Heart right ventricle (tissue), 16 donors: ENCODE measurements at places on chromosomes 2 and 18. TPM values are rescaled to one million over a fixed set of nuclear protein-coding genes. Genes with fewer than 3 reads are reported as not detected.

Gene NOL4
- polyA plus RNA-seq, result not detected

Gene RTP5
- 0.15 TPM for polyA plus RNA-seq

Gene CD8B2
- not detected for polyA plus RNA-seq

Gene NLRC4
- polyA plus RNA-seq, result 0.38 TPM

Gene RSAD2
- polyA plus RNA-seq, result 1.6 TPM

Gene TUBA4B
- polyA plus RNA-seq, result not detected

Gene ANKRD36B
- polyA plus RNA-seq, result 0.80 TPM

Gene SLC5A7
- 0.04 TPM for polyA plus RNA-seq

Gene CFAP221
- polyA plus RNA-seq, result 0.14 TPM

- DNase-seq, result no peak
- H3K27ac ChIP-seq, result no peak overlapping the region
- H3K4me1 ChIP-seq, result no peaks in the 10 kb centered on the region
- H3K36me3 ChIP-seq, result no peaks in the 10 kb centered on the region
These were observed 33.7 kb downstream of the G6PC2 start for GRCh38 chr2:168934826-168935225.

GRCh38 chr2:134397146-134397896, 143.4 kb downstream of the MGAT5 start:
- H3K36me3 ChIP-seq, result no peaks in the 10 kb centered on the region
- H3K27me3 ChIP-seq, result no peaks in the 10 kb centered on the region
- DNase-seq, result no peak
- no peak overlapping the region for H3K4me3 ChIP-seq
- H3K27ac ChIP-seq, result no peak overlapping the region

- H3K27ac ChIP-seq, result no peak overlapping the region
- H3K4me3 ChIP-seq, result no peak overlapping the region
- peaks cover 100% of the 10 kb centered on the region for H3K27me3 ChIP-seq
- DNase-seq, result no peak
- H3K36me3 ChIP-seq, result no peaks in the 10 kb centered on the region
These were observed 1.3 kb downstream of the ADCYAP1 start for GRCh38 chr18:905948-906415.

GRCh38 chr2:215668378-215668775, 232.5 kb upstream of the FN1 start:
- no peak for DNase-seq
- H3K4me1 ChIP-seq, result no peaks in the 10 kb centered on the region
- H3K4me3 ChIP-seq, result no peak overlapping the region
- H3K27ac ChIP-seq, result no peak overlapping the region

DNA sequence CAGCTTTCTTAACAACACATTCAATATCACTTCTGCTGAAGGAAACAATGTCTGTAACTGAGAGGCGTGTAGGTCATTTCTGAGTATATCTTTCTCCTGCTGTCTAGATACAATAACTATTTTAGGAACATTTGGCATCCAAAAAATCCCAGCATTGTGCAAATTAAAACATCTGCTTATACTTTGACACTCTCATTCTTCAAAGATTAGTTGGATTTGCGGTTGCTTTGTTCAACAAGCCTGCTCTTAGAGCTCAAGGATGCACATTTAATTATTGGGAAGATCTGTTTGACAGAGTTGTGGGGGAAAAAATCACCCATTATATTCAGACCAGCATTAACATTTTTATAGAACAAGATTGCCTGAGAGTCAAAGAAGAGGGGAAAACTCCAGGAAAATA, 449.5 kb upstream of the HNRNPA3 start:
- no peak overlapping the region for H3K27ac ChIP-seq
- DNase-seq, result no peak
- H3K4me1 ChIP-seq, result no peaks in the 10 kb centered on the region

- peak overlapping the region; percentile 88 for H3K27ac ChIP-seq
- peak; percentile 37 for DNase-seq
- H3K4me1 ChIP-seq, result peaks cover 58% of the 10 kb centered on the region
- no peaks in the 10 kb centered on the region for H3K27me3 ChIP-seq
- H3K4me3 ChIP-seq, result peak overlapping the region; percentile 94
These were observed 502 bp downstream of the MERTK start for GRCh38 chr2:111898703-111899514.

- no peaks in the 10 kb centered on the region for H3K36me3 ChIP-seq
- no peak overlapping the region for H3K27ac ChIP-seq
- H3K4me3 ChIP-seq, result no peak overlapping the region
- DNase-seq, result no peak
- H3K27me3 ChIP-seq, result no peaks in the 10 kb centered on the region
These were observed 36.7 kb upstream of the NPC1 start for GRCh38 chr18:23623040-23623439.

GRCh38 chr2:212730994-212731393, 192.4 kb upstream of the ERBB4 start:
- H3K4me3 ChIP-seq, result no peak overlapping the region
- no peaks in the 10 kb centered on the region for H3K36me3 ChIP-seq
- H3K27ac ChIP-seq, result no peak overlapping the region
- DNase-seq, result no peak

GRCh38 chr2:99970292-99970868, 172.0 kb downstream of the AFF3 start:
- no peak overlapping the region for H3K27ac ChIP-seq
- DNase-seq, result no peak

DNA sequence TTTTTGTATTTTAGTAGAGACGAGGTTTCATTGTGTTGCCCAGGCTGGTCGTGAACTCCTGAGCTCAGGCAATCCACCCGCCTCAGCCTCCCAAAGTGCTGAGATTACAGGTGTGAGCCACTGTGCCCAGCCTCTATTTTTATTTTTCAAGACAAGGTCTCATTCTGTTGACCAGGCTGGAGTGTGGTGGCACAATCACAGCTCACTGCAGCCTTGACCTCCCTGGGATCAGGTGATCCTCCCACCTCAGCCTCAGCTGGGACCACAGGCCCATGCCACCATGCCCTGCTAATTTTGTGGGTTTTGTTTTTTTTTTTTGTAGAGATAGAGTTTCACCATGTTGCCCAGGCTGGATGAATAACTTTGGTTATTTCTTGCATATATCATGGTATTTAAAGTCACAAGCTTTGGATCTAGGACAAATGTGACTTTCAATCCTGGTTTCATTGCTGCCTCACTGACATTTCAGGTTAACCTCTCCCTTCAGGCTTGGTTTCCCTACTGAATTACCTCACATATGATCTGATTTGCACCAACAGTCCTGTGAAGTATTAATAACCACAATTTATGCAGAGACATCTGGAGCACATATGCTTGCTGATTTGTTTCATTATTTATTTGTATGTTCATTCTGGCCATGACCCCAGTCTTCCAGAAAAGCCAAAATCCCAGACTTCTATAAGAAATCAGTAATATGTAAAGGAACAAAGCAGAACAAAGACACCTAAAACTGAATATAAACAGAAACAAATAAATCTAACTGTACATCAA, 17.5 kb upstream of the RAB31 start:
- no peaks in the 10 kb centered on the region for H3K27me3 ChIP-seq
- no peaks in the 10 kb centered on the region for H3K36me3 ChIP-seq
- no peak overlapping the region for H3K4me3 ChIP-seq
- no peak for DNase-seq

DNA sequence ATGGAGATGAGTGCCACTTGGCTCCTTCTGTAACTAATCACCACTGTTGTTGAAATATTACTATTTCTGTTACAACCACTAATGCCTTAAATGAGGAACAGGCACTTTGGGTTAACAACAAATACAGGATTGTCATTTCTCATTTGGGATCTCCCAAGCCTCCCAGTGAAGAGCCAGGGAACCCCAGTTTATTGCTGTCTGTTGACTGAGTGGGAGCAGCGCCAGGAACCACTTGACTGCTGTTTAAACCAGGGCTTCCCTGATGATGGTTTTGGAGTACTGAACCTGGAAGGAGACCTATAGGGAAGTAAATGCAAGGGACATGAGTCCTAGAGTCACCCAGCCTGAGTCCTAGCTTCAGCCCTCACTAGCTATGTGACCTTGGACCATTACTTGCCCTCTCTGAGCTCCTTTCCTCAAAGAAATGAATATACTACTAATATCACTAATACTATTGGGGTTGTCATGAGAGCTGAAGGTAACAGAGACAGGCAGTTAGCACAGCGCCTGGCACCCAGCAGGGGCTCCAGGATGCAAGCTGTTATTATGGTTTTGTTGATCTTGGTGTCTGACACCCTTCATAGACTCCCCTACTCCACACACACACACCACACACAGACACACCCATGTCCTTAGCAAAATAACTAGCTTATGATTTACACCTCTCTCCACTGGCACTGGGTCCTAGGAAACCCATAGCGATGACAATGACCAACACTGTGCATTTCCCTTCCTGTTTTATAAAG, 104.2 kb upstream of the FZD7 start:
- H3K27ac ChIP-seq, result no peak overlapping the region
- no peak for DNase-seq
- H3K4me1 ChIP-seq, result peaks cover 7% of the 10 kb centered on the region

- H3K4me1 ChIP-seq, result no peaks in the 10 kb centered on the region
- no peak for DNase-seq
- no peaks in the 10 kb centered on the region for H3K36me3 ChIP-seq
- H3K27ac ChIP-seq, result no peak overlapping the region
- H3K4me3 ChIP-seq, result peak overlapping the region; percentile 32
These were observed 61.0 kb downstream of the GRB14 start for GRCh38 chr2:164560181-164560792.

DNA sequence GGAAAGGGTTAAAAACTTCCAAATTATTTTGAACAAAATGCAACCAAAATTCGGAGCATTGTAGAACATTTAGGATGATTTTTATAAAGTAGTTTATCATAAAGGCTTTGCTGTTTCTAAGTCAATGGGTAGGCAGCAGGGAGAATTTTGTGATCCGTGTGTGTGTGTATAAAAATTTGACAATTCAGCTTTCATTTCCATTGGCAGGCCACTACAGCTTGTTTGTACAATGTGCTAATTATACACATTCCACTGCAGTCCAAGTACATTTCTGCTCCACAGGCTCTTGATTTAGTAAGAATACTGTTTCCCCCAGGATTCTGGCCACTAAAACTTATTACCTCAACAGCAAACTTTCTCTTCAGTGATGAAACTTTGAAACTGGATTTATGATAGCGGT, 71.8 kb upstream of the LTBP1 start:
- H3K4me1 ChIP-seq, result peaks cover 6% of the 10 kb centered on the region
- H3K27ac ChIP-seq, result no peak overlapping the region
- H3K4me3 ChIP-seq, result peak overlapping the region; percentile 15

DNA sequence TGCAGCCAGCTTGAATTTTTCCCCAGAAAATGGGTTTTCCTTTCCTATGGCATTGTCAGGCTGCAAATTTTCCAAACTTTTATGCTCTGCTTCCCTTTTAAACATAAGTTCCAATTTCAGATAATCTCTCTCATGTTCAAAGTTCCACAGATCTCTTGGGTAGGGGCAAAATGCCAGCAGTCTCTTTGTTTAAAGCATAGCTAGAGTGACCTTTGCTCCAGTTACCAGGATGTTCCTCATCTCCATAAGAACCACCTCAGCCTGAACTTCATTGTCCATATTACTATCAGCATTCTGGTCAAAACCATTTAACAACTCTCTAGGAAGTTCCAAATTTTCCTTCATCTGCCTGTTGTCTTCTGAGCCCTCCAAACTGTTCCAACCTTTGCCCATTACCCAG, 68.3 kb downstream of the SGPP2 start:
- no peak for DNase-seq
- H3K4me3 ChIP-seq, result no peak overlapping the region
- no peak overlapping the region for H3K27ac ChIP-seq
- no peaks in the 10 kb centered on the region for H3K36me3 ChIP-seq
- peaks cover under 1% of the 10 kb centered on the region for H3K27me3 ChIP-seq
- H3K4me1 ChIP-seq, result no peaks in the 10 kb centered on the region

DNA sequence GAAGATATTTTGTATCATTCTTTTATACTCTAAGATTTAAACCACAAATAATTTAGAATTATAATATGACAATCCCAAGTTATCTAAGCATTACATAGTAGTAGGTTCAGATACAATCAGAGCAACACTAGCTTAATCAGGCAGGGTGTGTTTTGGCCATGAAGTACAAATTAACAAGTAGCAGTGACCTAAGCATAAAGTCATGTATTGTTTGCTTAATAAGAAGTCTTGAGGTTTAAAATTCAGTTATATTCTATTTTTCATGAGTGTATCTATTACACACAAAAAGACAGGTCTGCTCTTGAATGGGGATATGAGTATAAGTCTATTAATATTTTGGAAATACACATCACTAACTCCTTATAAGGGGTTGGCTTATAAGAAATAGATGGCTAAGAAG, 39.9 kb downstream of the DYNAP start:
- no peak overlapping the region for H3K4me3 ChIP-seq
- DNase-seq, result no peak
